Fibroblast of lung (primary cell): ENCODE measurements at places on chromosomes 2 and 18. TPM values are rescaled to one million over a fixed set of nuclear protein-coding genes. Genes with fewer than 3 reads are reported as not detected.

The ABCG8 gene
- total RNA-seq = not detected in 2 replicates

The EML6 gene
- 0.26 and 1.3 TPM in 2 replicates for total RNA-seq

The ASXL3 gene
- 0.51 and 0.66 TPM in 2 replicates for total RNA-seq

The CCDC148 gene
- 1.0 and 1.2 TPM in 2 replicates for total RNA-seq

The NDC80 gene
- 1.0 and 9.7 TPM in 2 replicates for total RNA-seq

The SERPINB12 gene
- not detected in 2 replicates for total RNA-seq

The GPR75 gene
- total RNA-seq = 0.77 and 1.8 TPM in 2 replicates

The FAM117B gene
- total RNA-seq = 1.8 and 2.8 TPM in 2 replicates

The GEN1 gene
- total RNA-seq = 2.8 and 5.0 TPM in 2 replicates

The BCL2 gene
- total RNA-seq = 3.6 and 9.0 TPM in 2 replicates

The CD207 gene
- total RNA-seq = not detected in 2 replicates

The DCDC2C gene
- not detected in 2 replicates for total RNA-seq

The PPP1R1C gene
- 0.50 and 0.77 TPM in 2 replicates for total RNA-seq

The ASB18 gene
- not detected in 2 replicates for total RNA-seq

The ARHGEF33 gene
- total RNA-seq = 0.50 and 1.0 TPM in 2 replicates

The GPBAR1 gene
- under 0.01 TPM in 1 of 2 replicates, not detected in the other for total RNA-seq

The PAX8 gene
- total RNA-seq = 0.50 and 0.51 TPM in 2 replicates

The LIPT1 gene
- total RNA-seq = 7.6 and 10.5 TPM in 2 replicates

The POTEI gene
- total RNA-seq = not detected in 2 replicates

The PFN4 gene
- 0.66 and 1.5 TPM in 2 replicates for total RNA-seq

The SP5 gene
- total RNA-seq = under 0.01 TPM in 1 of 2 replicates, not detected in the other
